ENCODE measurements at places on chromosomes 7 and 10. TPM values are rescaled to one million over a fixed set of nuclear protein-coding genes. Genes with fewer than 3 reads are reported as not detected.

ABCB4 gene
- total RNA-seq, result 0.69 TPM

AGAP5 gene
- total RNA-seq, result 1.1 TPM

ALOX5 gene
- total RNA-seq, result not detected

NANOS1 gene
- total RNA-seq, result 11.3 TPM

STRIP2 gene
- total RNA-seq, result 1.3 TPM

CPA2 gene
- 1.6 TPM for total RNA-seq

DOCK1 gene
- 30.8 TPM for total RNA-seq

BET1 gene
- 21.7 TPM for total RNA-seq

BZW2 gene
- total RNA-seq, result 182 TPM

LOXL4 gene
- not detected for total RNA-seq

MACC1 gene
- total RNA-seq, result not detected

EEPD1 gene
- 0.35 TPM for total RNA-seq

ECHDC3 gene
- total RNA-seq, result 45.2 TPM

RRP12 gene
- 19.0 TPM for total RNA-seq

AKR1D1 gene
- not detected for total RNA-seq

C10orf67 gene
- not detected for total RNA-seq

FBXL15 gene
- total RNA-seq, result 11.2 TPM

PTER gene
- 32.7 TPM for total RNA-seq

HIBADH gene
- total RNA-seq, result 31.0 TPM

GATA3 gene
- not detected for total RNA-seq

CUZD1 gene
- total RNA-seq, result 0.13 TPM

DGKI gene
- total RNA-seq, result 0.12 TPM

SPDYE2 gene
- total RNA-seq, result not detected

SPDYE11 gene
- total RNA-seq, result not detected

GLCCI1 gene
- 0.76 TPM for total RNA-seq

PPP1R17 gene
- total RNA-seq, result not detected

PUS7 gene
- total RNA-seq, result 28.4 TPM

VIPR2 gene
- total RNA-seq, result not detected

HABP2 gene
- not detected for total RNA-seq

TMEM26 gene
- 0.25 TPM for total RNA-seq

HSPA12A gene
- 2.6 TPM for total RNA-seq

MSS51 gene
- total RNA-seq, result 2.4 TPM

WDFY4 gene
- total RNA-seq, result 0.63 TPM

IFIT2 gene
- 18.7 TPM for total RNA-seq

GPR22 gene
- total RNA-seq, result not detected

OR2A5 gene
- not detected for total RNA-seq

KNDC1 gene
- 0.92 TPM for total RNA-seq

EGR2 gene
- total RNA-seq, result 0.56 TPM

LRRC18 gene
- total RNA-seq, result not detected

SHTN1 gene
- total RNA-seq, result 0.82 TPM

ZC3HAV1L gene
- total RNA-seq, result 4.3 TPM

PLXNA4 gene
- total RNA-seq, result not detected

WBP1L gene
- 8.3 TPM for total RNA-seq

GRIFIN gene
- total RNA-seq, result not detected
